ENCODE measurements at places on chromosomes 3 and 15. TPM values are rescaled to one million over a fixed set of nuclear protein-coding genes. Genes with fewer than 3 reads are reported as not detected.
A peak's percentile ranks its signal among the peaks of the same experiment; 100 is the strongest.

Gene CTXND1
- 0.42 TPM for total RNA-seq

Gene CHRNA3
- total RNA-seq: 4.2 TPM

GRCh38 chr3:139646512-139646911 is 31.3 kb downstream of the NMNAT3 start:
- no peak for DNase-seq

DNA sequence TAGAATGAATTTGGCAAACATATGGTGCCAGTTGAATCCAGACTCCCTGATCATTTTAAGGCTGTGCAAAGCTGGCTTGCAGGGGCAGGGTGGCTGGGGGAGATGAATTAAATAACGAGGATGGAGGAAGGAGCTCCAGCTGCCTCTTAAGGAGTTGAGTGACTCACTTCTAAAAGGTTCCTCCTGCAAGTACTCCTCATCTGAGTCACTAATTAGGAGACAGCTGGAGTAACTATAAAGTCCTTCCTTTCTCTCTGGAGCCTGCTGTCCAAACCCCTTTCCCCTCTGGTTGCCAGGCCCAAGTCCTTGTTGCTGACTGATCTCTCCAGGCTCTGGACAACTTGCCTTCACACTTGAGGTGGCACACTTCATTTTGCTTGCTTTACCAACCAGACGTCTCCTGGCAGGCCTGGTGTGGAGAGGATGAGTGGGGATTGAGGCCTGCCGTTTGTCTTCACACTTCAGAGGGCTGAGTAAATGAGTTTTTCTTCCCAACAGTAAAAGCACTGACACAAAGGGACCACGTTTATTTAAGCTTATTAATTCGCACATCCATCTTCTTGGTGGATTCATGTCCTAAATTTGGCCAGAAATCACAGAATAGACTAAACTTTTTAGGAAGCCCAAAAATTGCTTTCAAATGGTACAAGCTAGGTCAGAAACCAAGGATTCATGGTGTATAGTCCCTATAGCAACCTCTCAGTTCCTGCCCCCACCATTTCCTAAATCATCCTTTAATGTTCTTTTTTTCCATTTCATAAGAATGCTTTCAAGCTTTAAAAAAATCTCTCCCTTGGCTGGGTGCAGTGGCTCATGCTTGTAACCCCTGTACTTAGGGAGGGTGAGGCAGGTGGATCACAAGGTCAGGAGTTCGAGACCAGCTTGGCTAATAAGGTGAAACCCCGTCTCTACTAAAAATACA is 90.5 kb upstream of the MYRIP start:
- DNase-seq: no peak

DNA sequence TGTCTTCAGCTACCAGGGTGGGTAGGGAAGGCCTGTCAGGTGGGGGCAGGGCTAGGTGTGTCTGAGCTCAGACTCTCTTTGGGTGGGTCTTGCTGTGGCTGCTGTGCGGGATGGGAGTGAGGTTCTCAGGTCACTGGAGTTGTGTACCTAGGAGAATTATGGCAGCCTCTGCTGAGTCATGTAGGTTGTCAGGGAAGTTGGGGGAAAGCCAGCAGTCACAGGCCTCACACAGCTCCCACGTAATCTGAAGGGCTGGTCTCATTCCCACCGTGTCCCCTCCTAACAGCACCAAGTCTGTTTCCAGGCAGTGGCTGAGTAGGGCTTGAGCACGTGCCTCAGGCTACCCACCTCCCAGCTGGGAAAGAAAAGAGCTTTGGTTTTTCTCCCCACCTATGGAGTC is 67.0 kb downstream of the CHCHD4 start:
- DNase-seq: peak; percentile 22

DNA sequence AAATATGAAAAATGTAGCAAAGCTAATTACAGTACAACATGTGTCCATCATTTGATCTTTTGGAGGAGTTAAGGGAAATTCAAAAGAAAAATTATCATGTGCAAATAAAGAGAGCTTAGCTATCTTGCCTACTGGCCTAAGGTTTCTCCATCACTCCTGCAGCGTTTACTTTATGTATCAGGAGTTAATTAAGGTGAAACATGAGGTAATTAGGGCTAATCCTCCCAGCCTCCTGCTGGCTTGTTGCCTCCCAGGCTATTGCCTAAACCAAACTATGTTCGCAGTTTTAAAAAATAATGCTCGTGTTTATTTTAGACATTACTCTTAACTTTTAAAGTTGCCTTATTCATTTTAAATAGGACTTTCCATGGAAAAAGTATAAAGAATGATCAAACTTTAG is 367.5 kb downstream of the ROBO2 start:
- no peak for DNase-seq

- no peak for DNase-seq
These were observed 2.8 kb downstream of the NISCH start for GRCh38 chr3:52458031-52458760.

GRCh38 chr15:92071045-92071634 is 217.6 kb downstream of the SLCO3A1 start:
- DNase-seq: no peak

Gene CCR9
- 0.12 TPM for total RNA-seq

DNA sequence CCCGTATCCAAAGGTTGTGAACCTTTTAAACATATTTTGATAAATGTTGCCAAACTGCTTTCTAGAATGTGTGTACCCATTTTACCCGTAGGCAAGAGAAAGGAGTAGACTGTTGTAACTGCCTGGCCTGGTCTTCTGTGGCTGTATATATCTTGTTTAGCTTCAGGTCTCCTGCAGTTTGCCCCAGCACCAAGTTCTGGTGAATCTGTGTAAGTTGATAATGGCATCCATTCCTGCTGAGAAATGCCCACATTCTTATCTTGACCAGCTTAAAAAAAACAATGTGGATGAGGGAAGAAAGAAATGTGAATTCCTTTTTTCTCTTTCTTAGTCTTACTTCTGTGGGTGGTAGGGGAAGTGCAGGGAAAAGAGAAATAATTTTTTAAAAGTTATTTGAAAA is 53.3 kb upstream of the TLE3 start:
- DNase-seq: no peak

Gene TMEM44
- total RNA-seq: 68.2 TPM

Gene DPPA4
- total RNA-seq: not detected

Measured in left colon (tissue), 2 donors.